GM06990 (cell line): ENCODE measurements at places on chromosomes 1 and 21.

- no peak for DNase-seq
Observed at GRCh38 chr1:11935057-11935412, 518 bp downstream of the PLOD1 start.

DNA sequence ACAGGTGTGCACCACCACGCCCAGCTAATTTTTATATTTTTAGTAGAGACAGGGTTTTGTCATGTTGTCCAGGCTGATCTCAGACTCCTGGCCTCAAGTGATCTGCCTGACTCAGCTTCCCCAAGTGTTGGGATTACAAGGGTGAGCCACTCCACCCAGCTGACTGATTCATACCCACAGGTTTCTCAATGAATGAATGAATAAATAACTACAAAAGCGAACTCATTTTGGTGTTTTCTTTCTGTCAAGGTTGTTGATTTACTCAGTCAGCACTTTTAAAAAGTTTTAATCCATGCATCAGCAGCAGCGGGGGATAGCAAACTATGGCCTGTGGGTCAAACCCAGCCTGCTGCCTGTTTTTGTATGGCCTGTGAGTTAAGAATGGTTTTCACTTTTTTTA, 217.5 kb downstream of the FAF1 start:
- DNase-seq = no peak

DNA sequence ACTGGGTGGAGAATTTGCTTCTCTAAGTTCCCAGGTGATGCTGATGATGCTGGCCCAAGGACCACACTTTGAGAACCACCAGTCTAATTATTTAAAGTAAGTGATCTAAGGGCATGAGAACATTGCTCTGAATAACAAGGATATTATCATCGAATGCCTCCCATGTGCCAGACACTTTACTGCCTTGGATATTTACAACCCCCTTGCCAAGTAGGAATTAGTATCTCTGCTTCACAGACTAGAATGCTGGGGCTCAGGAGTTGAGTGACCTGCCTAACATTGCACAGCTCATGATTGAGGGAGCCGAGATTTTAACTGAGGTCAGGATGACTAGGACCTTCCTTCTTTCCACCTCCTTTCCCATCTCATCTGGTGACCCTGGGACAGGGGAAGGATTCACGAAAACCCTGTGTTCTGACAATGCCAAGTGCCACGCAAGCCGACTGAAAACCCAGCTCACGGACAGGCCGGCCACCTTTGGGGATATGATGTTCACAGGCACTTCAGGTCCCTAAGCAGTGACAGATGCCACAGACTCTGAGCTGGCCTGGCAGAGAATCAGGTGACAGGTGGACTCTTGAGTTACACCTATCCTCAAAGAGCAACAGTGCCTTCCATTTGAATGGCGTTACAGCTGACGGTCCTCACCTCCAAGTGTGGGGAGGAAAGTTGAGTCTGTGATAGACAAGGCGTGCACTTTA, 230.7 kb downstream of the TOMM20 start:
- no peak for DNase-seq

- DNase-seq = no peak
Observed at GRCh38 chr1:90809093-90809492, 92.0 kb upstream of the BARHL2 start.

GRCh38 chr1:104592926-104593325, 843.2 kb downstream of the AMY1C start:
- no peak for DNase-seq

- DNase-seq = no peak
Observed at GRCh38 chr1:174988539-174988938, 11.2 kb upstream of the CACYBP start.

DNA sequence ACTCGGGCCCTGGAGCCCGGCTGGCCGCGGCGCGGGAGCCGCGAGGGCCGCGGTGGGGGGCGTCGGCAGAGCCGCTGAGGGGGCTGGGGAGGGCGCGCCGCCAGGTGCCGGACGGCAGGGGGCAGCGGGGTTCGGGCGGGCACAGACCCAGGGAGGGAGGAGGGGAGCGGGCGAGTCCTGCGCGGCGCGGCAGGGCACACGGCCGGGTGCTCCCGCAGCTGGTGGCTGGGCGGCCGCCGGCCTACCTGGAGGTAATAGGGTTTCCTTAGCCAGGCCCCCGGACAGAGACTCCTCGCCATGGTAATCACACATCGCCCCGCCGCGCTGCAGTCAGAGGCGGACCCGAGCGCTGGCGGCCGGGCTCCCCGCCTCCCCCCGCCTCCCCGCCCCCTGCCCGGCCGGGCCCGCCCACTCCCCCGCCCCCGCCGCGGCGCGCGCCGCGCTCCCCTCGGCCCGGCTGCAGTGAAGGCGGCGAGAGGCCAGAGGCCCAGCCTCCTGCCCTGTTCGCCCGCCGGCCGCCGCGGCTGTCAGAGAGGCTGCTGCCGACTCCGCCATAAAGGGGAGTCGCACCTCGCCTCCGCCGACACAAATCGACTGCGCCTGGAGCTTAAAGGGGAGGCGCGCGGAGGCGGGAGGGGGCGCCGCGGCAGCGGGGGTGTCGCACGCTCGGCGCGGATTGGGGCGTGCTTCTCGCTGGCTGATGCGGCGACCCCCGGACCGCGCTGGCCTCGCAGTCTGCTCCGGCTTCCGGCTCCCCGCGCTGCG, at the start of gene DIPK1A:
Gene DIPK1A (minus strand): TSS at position 332 of the 765 bp plus-strand sequence. CDS start 33 bp downstream, at position 299.
- DNase-seq = peak; percentile 90

- peak; percentile 23 for DNase-seq
Observed at GRCh38 chr1:170126696-170127095, 19.1 kb upstream of the NTMT2 start.

DNA sequence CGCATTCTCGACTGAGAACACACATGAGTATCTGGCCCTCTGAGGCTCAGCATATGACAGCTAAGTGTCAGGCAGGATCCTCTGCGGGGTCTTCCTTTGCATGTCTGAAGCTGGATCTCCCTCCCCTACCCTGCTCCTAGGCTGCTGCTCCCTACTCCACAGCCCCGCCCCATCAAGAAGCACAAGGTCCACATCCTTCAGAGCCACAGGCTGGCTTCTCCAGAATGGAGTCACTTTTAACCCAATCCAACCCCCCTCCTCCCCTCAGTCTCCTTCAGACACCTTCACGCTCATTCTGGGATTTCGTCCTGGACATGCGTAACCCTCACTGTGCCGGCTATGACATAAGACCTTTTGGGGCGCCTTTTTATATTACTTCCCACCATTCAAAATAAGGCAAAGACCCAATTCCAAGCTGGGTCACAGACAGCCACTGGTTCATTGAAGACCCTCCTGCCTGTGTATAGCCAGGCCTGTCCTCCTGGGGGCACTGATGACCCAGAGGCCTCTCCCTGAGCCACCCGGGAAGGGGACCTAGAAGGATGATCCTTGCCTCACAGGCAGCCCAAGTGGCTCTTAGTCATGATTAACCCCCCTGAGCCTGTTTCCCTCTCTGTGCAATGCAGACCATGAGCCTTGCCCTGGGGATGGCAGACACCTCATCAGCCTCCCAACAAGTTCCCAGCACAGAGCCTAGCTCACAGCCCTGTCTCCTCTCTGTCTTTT, 4.7 kb downstream of the ADGRB2 start:
- DNase-seq = no peak

DNA sequence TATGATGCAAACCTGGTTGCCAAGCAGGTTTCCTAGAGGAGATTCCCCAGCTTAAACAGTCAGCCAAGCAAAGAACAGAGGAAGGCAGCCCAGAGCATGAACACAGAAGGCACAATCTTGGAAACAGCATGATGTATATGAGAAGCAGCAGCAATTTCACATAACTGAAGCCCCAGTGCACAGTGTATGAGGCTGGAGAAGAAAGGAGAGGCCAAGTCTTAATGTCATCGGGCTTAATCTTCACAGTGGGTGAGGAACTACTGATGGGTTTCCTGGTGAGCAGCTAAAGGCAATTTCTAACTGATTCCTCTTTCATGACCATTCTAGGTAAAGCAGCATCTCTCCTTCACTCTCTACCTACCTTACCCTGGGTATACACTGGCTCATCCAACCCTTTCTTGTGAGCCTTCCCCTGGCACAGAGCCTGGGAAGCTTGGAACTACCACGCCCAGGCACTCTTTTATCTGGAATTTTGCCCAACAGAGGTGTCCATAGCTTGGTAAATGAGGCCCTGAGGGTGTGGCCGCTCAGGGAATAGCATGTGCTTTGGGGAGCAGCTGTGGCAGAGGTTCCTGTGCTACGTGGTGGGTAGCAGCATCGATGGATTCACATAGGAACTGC, 22.0 kb downstream of the FYB2 start:
- DNase-seq = no peak

GRCh38 chr1:222525951-222526350, 22.0 kb downstream of the HHIPL2 start:
- no peak for DNase-seq

DNA sequence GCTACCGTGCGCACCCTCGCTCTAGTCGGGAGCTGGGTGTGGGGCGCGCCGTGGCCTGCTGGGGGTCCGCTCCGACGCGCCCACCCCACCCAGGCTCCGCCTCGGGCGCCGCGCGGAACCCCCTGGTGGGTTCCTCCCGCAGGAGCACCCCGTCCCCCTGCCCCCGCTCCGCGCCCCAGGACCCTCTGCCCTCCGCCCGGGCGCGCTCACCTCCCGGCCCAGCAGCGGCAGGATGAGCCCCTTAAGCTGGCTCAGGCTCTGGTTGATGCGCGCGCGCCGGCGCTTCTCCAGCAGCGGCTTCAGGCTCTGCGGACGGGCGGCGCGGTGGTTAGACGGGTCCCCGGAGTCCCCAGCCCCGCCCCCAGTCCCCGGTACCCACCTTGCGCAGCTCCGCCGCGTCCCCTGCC, 319 bp downstream of the HES2 start:
- DNase-seq = no peak

- no peak for DNase-seq
Observed at GRCh38 chr1:236168716-236169429, 26.5 kb downstream of the GPR137B start.

DNA sequence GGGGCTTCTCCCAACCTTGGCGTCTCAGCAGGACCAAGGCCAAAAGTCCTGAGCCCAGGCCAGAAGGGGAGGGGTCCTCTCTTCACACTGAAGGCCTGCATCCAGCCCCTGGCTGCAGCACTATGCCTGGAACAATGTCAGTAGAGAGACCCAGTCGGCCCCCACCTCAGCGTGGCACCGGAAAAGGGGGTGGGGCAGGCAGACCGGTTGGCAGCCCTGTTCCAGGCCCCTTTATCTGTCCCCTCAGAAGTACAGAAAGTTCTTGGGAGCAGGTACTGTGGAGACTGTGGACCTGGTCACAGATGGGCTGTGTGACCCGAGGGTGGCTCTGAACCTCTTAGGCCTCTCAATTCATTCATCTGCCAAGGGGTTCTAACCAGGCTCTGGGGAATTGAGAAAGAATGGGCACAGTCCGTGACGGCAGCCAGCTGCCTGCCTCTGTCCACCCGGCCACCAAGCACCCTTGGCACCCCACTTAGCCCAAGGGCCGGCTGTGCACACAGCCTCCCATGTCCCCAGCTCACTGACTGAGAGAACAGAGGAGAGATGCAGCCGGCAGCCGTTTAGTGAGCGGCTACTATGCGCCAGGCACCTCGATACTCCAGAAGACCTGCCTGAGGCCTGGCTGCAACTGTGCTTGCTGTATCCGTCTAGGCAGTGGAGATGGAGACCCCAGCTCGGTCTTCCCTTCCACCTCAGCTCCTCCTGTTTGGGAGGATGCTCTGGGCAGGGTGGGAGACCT, 23.9 kb downstream of the RUNX3 start:
- no peak for DNase-seq

DNA sequence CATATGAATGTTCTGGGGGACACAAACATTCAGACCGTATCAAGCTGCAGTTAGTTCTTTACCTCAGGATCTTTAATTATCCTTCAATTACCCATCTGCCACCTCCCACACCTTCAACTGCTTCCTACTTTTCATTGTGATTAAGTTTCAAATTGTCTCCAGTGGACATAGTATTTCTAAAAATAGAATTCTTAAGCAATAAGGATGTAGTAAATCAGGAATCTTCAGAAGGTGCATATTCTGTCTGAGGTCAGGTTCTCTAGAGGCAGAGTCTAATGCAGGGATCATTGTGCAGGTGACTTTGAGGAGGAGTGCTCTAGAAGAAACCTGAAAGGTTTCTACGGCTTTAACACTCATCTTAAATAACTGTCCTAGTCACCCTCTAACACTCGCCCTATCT, 102.6 kb upstream of the PPP2R5A start:
- DNase-seq = no peak

GRCh38 chr21:19864476-19864875, 1133.7 kb upstream of the NCAM2 start:
- no peak for DNase-seq

- no peak for DNase-seq
Observed at GRCh38 chr1:7014640-7014930, 229.3 kb downstream of the CAMTA1 start.

DNA sequence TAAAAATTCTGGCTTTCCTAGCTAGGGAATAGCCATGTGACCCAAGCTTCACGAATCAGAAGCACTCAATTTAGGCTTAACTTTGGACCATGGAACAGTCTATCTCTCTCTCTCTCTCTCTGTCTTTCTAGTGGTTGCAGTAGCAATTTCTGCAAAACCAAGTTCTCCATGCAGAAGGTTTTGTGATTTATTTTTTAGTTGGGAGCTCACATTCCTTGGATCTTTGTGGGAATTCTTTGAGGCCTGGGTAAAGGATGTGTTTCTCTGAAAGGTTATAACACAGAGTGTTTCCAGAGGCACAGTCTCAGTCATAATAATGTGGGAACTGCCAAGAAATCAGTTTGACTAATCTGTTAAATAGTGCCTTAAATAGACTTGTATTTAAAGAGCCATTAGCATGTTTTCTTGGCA, 112.3 kb upstream of the COL11A1 start:
- no peak for DNase-seq

DNA sequence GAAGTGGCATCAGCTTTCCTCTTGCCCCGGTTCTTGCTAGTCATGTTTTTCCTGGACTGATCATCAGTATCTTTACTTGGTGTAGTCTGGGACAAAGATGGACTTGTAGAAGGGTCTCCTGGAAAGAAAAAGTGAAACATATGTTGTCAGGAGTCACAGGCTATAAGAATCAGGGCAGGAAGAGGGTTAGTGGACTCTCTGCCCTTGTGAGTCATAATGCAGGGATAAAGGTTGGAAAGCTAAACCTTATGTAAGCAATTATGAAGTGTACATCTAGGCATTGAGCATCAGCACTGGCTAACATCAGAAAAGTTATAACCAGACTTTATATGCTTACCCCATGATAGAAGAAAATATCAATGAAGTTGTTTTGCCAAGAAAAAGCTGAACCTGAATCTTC, 51.2 kb downstream of the XKR8 start:
- DNase-seq = no peak

- peak; percentile 68 for DNase-seq
Observed at GRCh38 chr1:44713321-44713781, 17.6 kb downstream of the RNU5D-1 start.

- no peak for DNase-seq
Observed at GRCh38 chr1:196002906-196003305, 605.3 kb downstream of the KCNT2 start.

GRCh38 chr1:215264649-215265048, 182.1 kb downstream of the KCNK2 start:
- DNase-seq = no peak

GRCh38 chr21:45839274-45839673, 142.3 kb upstream of the COL6A1 start:
- DNase-seq = no peak

- DNase-seq = no peak
Observed at GRCh38 chr1:215603319-215603718, 36.2 kb downstream of the KCTD3 start.
